ENCODE measurements at places on chromosomes 11 and 22. TPM values are rescaled to one million over a fixed set of nuclear protein-coding genes. Genes with fewer than 3 reads are reported as not detected.

Gene DCDC1
- 0.05 TPM for total RNA-seq

- DNase-seq, result no peak
Observed at GRCh38 chr11:31871310-31872075, 60.4 kb upstream of the PAX6 start.

Gene CSF2RB
- total RNA-seq, result 7.1 TPM

DNA sequence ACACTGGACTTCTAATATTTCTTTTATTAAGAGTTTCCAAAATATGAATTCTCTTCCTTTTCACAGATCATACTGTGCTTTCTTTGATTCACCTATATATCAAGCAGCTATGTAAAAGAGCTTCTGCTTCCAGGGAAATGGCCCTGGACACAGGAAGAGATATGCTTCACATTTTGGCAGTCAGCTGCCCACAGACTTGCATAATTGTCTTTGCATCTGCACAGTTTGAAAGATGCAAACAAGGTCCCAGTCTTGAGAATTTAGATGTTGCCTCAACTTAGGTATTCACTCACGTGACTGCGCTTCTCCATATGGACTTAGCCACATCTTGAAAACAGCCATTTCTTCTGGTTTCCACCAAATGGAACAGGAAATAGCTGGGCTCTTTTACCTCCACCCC, 92.3 kb upstream of the POU2AF2 start:
- no peak for DNase-seq

DNA sequence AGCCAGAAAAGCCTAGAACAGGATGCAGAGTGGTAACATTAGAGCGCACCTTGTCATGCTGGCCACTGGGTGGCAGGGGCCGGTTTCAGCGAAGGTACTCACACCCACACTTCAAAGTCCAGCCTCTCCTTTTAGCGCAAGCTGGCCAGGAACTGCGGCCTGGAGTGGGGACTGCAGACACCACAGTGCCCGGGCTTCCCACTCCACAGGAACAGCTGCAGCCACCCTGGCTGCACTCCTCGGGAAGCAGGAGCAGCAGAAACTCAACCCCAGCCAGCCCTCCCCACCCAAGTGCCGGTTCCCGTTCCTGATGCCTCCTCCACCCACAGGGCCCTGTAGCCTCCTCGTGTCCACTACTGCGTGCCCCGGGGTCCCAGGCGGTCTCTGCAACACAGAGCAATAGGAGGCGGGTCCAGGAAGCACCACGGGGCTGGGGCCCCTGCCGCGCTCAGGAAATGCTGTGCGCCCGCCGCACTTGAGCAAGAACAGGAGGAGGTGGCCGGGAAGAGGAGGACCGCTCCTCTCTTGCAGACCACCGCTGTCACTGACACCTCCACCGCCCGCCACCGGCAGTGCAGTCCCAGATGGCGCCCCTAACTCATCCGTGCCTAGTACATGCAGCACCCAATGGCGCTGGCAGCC, 2.2 kb downstream of the RFPL2 start:
- peak; percentile 73 for DNase-seq

GRCh38 chr22:39288135-39288898, 31.1 kb downstream of the RPL3 start:
- no peak for DNase-seq

GRCh38 chr11:43927070-43927469, 15.4 kb upstream of the C11orf96 start:
- no peak for DNase-seq

DNA sequence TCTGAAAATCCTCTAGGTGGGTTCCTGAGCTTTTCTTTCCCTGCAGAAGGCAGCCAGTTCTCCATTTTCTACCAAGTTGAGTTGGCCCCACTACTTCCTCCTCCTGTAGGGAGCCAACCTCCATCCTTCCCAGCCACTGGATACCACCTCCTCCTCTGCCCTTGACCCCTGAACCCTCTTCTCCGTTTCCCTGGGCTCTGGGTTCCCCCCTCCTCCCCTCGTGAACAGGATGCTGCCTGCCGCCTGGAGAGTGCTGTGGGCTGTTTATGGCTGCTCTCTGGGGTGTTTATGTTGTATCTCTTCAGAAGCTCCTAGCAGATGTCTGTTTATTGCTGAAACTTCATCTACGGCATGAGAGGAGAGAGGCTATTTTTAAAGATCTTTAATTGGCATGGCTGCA, 8.6 kb downstream of the MICAL2 start:
- DNase-seq, result no peak

GRCh38 chr22:16917144-16918003, 90.6 kb downstream of the GAB4 start:
- peak; percentile 80 for DNase-seq

DNA sequence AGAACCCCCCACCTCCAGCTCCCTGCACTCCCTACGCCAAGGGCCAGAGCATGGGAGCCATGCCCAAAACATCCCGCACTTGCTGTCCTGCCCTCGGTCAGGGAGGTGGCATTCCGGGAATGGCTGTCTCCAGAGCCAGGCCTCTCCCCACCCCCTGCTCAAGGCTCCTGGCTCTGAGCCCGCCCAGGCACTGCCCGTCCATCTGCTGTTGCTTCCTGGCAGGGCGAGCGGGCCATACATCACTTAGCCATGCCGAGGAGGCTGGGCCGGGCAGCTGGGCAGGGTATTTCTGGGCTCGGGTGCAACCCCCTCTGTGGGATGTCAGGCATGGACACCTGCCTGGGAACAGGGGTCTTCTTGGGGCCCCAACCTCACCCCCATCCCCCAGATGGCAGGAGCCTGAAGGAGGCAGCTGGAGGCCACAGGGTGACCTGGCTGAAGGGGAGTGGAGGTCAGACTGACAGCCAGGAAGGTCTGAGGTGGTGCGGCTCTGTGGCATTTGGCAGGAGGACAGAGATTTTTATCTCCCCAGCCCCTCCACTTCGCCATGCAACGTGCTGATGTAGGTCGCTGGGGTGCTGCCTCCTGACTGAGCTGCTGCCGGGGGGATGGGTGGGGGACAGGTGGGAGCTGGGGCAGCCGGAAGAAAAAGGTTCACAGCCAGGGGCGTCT, 8.7 kb upstream of the CABP7 start:
- peak; percentile 33 for DNase-seq

Gene CASP4
- 434 TPM for total RNA-seq

- DNase-seq, result no peak
Observed at GRCh38 chr22:42275970-42276369, 5.5 kb upstream of the TCF20 start.

DNA sequence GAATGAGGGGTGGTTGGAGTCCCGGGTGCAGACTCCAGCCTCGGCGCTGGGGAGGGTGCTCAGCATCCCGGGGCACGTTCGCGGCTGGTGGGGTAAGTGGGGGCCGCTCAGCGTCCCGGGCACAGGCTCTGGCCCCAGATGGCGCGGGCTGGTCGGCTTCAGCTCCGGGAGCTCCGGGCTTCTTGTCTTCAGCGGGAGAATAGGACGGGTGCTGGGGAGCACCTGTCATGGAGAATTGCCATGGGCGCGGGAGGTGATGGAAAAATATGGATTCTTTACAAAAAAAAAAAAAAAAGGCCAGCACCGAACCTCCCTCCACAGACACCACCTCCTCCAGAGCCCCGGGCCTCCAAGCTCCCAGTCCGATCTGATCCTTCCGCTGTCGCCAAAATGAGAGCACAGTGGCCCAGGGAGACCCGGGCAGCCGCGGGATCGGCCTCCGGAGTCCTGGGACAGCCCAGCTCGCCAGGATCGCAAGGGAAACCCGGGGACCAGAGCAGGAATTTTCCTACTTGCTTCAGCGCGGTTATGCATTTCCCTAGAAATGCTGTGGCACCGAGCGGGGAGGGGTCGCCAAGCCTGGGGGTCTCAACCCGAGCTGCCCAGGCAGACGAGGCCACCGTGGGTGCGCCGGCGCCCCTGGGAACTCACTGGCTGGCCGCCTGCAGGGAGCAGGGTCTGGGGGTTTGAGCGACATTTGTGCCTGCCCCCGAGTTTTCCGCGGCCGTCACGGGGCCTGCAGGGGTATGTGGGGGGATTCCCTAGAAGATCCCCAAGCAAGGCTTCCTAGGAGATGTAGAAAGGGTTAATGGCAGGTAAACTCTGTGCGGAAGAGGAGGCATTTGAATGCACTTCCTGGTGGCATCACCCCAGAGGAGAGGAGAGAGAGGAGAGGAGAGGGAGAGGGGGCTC, 1336.9 kb downstream of the BRD1 start:
- DNase-seq, result no peak

Gene TSG101
- total RNA-seq, result 45.3 TPM

DNA sequence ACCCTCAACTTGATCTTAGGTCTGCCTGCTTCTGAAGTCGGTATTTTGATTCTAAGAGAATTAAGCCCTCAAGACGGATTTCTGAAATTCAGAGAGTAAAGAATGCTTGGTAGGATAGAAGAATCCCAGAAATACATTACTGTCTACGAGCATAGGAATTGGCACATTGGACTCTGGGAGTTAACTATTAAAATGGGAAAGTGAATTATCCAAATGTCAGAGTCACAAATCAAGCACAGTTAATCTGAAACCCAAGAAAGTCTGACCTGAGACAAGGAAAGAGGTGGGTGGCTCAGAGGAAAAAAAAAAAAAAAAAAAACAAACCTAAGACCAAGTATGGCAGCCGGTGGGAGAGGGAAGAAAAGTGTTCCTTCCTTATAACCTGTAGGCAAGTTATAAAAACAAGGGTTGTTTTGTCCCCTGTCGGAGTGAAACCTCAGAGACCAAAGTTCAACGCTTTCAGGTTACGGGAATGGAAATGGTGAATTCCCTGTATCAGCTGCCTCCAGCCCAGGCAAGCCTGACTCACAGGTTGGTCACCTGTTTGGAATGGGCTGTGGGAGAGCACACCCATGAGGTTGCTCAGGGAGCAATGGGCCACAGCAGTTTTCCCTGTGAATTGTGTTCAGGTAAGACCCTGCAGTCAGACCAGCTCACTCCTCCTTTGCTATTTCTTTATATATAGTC, 139.0 kb downstream of the ETS1 start:
- peak; percentile 41 for DNase-seq

DNA sequence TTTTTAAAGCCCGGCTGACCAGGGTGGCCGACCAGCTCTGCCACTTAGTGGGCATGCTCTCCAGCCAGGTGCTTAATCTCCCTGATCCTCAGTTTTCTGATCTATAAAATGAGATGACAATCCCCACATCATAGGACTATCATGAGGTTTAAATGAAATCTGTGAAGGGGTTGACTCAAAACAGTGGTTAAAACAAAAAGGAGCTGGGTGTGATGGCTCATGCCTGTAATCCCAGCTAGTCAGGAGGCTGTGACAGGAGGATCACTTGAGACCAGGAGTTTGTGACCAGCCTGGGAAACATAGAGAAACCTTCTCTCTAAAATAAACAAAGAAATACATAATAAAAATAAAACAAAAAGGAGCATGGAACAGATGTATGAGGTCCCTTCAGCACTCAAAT, 3.6 kb upstream of the C11orf86 start:
- DNase-seq, result no peak

DNA sequence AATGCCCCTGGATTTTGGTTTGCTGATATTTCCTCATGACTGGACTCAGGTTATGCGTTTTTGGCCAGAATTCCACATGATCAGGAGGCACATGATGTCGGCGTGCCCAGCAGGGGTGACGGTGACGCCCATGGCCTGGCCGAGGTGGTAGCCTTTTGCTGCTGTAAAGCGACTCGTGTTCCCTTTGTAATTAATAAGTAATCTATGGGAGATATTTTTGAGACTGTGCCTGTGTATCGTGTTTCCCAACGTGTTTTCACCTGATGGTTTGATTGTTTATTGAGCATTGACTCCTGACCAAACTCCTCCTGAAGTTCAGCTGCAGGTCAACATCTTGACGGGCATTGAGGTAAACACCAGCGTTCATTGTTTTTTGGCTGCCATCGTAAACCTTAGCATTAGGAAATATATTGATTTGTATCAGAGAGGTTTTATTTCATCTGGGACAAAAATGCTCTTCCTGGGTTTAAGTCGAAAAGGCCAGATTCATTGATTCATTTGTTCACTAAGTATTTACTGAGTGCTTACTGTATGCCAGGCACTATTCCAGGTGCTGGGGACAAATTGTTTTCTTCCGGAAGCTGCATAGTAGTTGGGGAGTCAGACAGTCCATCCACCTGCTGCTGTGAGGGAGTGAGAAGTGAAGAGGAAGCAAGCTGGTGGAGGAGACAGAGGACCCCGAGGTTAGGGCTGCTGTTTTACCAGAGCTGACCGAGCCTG, 23.6 kb downstream of the DCPS start:
- no peak for DNase-seq

DNA sequence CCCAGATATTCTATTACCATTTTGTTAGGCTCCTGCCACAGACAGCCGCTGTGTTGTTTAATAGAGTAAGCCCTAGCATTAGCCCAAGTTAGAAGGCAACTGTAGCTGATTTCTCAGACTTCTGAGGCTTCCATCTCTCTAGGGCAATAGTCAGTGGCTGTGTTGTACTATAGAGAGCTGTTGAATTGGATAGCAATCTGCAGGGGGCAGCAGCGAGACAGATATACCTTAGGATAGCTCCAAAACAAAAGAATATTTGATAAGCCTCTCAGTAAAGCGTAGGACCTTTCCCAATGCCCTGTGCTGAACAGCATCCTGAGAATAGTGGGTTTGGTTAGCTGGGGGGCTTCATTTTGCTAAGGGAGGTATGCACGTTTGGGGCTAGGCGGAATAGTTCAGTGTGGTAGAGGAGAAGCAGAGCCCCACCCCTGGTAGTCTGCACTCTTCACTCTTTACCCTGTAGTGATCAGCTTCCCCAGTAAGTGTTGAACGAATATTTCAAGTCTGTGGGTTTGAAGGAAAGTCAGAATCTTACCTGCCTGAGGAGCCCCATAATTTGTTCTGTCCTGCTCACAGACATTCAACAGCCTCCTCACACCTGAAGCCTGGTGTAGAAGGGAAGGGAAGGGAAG, 515.1 kb downstream of the INSC start:
- DNase-seq, result no peak

- DNase-seq, result peak; percentile 49
Observed at GRCh38 chr11:93000511-93001476, 31.3 kb downstream of the MTNR1B start.

DNA sequence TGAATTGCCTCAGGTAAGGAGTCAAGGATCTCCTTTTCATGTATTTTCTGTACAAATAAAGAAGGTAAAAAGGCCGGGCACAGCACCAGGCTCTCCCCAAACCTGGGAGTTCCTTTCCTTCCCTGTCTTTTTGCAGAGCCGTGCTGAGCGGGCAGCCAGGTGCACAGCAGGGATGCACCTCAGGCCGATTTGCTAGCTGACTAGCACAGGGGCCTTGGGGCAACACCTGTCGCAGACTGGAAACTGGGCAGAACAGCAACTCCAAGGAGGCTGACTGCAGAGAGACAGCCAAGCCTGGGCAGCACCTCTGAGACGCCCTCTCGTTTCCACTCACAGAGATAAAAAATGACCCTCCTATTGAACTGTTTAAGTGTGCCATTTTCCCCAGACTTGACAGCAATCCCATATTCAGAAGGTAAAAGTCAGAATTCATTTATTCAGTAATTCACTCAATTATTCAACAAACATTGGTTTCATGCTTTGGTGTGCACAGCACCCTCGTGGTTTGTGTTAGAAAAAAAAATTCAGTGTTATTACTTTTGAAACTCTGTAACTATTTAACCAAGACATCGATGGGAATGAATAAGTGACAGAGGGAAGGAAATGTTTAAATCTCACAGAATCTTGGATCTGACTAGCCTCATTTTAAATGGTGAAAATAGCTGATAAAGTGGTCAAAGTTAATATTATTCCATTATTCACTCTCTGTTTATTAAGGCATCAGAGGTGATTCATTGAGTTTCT, 120.9 kb downstream of the GALNT18 start:
- DNase-seq, result no peak

Gene SLC16A8
- total RNA-seq, result 0.05 TPM

All from dermis blood vessel endothelial cell (primary cell).